ENCODE measurements at places on chromosomes 5 and 9.

DNA sequence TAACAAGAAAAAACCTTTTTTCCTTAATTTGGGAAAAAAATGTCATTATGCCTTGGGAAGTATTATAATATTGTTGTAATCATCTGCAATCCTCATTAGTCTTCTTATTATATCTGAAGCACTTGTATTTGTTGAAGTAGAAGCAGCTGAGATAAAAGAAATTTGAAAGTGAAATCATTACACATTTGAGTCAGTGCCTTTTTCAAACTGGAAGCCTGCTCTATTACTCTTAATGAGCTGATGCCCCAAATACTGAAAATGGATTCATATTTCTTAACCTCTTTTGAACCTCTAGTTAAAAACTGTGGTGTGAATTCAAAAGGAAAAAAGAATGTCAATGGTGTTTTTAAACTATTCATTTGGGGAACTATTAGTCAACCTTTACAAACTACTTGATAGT lies 1027.7 kb downstream of the NR2F1-AS1 start:
- DNase-seq: no peak

DNA sequence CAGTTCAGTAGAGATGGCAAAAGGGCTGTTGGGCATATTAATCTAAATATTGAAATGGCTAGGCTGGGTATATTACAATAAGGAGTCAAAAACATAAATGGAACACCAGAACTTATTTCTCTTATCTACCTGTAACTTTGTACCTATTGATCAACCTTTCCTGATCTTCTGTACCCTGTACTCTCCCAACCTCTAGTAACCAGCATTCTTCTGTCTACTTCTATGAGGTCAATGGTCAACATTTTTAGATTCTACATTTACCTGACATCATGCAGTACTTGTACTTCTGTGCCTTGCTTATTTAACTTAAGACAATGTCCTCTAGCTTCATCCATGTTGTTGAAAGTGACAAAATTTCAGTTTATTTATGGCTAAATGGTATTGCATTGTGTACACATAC lies 467.3 kb downstream of the TAF11L14 start:
- no peak for DNase-seq

DNA sequence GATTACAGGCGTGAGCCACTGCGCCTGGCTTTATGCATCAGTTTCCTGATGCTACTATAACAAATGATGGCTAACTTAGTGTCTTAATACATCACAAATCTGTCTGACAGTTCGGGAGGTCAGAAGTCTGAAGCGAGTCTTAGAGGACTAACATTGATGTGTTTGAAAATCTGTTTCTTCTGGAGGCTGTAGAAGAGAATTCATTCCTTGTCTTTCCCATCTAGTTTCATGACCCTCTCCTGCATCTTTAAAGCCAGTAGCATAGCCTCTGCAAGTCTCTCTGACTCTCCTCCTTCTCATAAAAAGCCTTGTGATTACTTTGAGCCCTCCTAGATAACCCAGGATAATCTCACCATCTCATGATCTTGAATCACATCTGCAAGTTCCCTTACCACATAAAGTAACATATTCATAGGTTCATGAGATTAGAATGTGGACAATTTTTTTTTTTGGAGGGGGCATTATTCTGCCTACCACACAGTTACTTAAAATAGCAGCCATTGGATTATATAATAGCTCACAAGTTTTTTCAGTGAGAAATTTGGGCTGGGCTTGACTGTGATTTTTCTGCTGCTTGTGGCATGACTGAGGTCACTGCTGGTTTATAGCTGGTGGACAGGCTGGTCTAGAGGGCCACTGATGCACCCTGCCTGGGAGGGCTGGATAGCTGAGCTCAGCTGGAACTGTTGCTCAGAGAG lies 134.8 kb downstream of the FBXL7 start:
- no peak for DNase-seq

GRCh38 chr5:72291601-72292000 lies 28.4 kb downstream of the MRPS27 start:
- DNase-seq: no peak

DNA sequence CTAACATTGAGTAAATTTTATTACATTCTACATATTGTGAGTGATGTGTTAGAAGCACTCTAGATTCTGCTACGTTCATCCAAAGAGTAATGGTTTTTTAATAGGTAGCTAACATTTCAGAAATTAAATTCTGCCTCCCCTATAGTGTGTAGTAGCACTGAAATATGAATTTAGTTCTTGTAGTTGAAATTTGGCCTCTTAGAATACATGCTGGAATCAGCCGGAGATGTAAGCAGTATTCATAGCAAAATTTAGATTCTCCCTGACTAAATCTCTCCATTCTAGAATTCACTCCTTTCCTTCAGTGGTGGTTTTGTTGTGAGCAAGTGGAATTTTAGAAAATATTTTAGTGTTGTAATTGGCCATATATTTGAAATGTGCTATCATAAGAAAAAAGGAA lies 799.9 kb upstream of the CDH10 start:
- DNase-seq: no peak

DNA sequence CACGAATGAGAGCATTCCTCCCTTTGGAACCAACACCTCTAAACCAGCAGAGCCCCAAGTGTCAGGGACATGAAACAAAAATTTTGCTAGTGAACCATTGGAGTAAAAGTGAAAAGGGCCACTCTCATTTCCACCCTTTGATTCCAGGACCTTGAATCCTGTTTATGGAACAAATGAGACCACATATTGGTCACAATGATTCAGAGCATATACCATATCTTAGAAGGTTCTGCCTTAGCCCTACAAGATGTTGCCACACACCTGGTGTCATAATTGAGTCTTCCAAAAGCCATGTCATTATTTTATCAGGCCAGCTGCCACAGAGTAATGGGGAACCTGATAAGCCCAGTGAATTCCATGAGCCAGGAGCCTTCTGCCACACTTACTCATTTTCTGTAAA lies 66.3 kb upstream of the ZBTB43 start:
- DNase-seq: no peak

DNA sequence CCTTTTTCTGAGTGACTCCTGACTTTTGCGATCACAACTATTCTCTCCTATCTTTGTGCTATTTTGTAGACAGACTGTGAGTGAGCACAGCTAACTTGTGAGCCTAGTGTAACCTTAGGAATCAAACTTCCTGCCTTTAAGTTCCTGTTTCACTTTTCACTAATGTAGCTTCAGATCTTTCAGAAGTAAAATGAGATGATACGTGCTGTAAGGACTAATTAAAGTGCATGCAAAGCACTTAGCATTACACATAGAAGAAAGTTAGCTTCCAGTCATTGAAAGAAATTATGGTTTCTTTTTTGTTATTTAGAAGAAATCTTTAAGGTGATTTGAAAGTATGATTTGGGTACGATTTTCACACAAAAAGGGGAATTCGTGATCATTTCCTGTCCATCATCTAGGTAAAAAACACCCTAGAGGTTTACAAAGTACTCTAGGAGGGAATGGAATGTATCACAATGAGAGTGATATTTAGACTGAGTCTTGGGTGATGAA lies 122.7 kb downstream of the ST8SIA4 start:
- DNase-seq: no peak

- DNase-seq: no peak
Measured at GRCh38 chr5:168796593-168797580, 217.7 kb upstream of the PANK3 start.

DNA sequence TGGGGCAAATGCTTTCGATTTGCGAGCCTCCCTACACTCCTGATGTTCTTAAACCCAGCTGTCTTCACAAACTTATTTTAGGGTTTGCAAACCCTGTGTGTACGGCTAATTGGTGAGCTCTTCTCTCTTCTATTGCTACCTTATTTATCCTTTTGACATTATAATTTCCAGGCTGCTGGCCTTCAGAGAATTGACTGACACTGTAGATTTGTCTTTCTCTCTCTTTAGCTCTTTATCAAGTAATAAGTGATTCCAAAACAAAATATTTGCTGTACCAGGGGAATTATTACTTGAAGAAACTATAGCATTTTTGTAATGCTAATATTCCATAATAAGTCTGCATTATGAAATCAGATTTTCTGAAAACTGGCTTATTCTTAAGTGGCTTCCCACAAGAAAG lies 92.5 kb downstream of the NPR3 start:
- DNase-seq: no peak

DNA sequence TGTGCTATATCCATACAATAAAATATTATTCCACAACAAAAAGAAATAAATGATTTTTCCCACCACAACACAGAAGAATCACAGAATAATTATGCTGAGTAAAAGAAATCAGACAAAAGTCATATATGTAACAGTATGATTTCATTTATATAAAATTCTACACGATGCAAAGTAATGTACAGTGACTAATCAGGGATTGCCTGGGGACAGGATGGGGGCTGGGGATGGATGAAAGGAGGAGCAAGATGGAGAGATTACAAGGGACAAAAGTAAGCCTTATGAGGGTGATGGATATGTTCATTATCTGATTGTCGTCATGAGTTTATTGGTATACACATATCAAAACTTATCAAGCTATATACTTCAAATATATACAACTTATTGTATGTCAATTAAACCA lies 154.0 kb downstream of the FBN2 start:
- no peak for DNase-seq

GRCh38 chr9:93061260-93061751 lies 2.8 kb downstream of the SUSD3 start:
- DNase-seq: no peak

DNA sequence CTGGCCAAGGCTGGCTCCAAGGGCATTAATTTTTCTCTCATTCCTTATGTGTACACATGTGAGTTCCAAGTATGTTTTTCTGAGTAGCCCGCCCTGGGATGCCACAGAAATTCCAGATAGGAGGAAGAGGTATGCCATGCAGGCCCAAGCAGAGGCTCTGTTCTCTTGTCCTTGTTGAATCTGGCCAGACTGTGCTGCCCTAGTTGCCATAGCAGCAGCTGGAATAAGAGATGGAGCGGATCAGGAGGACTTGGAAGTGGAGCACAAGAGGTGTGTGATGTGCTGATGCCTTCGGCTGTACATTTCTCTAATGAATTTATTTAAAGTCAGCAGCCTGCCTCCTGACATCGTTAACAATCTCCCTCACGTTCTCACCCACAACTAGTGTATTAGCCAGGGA lies 235.6 kb upstream of the RPS23 start:
- DNase-seq: no peak

- DNase-seq: peak; percentile 13
Measured at GRCh38 chr5:90932052-90932699, 373.6 kb downstream of the ADGRV1 start.

- DNase-seq: no peak
Measured at GRCh38 chr9:130490981-130491380, 46.2 kb downstream of the ASS1 start.

GRCh38 chr9:99823681-99824377 lies 2.1 kb downstream of the NR4A3 start:
- peak; percentile 88 for DNase-seq

DNA sequence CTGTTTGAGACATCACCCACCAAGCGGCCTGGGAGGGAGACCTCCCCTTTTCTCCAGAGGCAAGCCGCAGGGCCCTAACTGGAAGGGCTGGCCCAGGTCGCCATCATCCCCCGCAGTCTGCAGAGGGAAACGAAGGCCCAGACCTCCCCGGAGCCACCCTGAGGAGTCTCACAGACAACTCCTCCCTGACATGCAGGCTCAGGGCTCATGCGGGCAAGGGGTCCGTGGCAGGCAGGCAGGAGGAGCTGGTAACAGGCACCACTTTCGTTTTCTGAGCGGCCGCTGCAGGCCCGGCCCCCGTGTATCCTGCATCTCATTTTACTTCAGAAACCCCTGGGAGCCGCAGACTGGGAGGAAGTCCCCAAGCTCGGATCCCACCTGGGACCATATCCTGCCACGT lies 192.0 kb upstream of the PPP1R26 start:
- no peak for DNase-seq

- DNase-seq: no peak
Measured at GRCh38 chr9:89489548-89490530, 8.1 kb downstream of the SEMA4D start.

DNA sequence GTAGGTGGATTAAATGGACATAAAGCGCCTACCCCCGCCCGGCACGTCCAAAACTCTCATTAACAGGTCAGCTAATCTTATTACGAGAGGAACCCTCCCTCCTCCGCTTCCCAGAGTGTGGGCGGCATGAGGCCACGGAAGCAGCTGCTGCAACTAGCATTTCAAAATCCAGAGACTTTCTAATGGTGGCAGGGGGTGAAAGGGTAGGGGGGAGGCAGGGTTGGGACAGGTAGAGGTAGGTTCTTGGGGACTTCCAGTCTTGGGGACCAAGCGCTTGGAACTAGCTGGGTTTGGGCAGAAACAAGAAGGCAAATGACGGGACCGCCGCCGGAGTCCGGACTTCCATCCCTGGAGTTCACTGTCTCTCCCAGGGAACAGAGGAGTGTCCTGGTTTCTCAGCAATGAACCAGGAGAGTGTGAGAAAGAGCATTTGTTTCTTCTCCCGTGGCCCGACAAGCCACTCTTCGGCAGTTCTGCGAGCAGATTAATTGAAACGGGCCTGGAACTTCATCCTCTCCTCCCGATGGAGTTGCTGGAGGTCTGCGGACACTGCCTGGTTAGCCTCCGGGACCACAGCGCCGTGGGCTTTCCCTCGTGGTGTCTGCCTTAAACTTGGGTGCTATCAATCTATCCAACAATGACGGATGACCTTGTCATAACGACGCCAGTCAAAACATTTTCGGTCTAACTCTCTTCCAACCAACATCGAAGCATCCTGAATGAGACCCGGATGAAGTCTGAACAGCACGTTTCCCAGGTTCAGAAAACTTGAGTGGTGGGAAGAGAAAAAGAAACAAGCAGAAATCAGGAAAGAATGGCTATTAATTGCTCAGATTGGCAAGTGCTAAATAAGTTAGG lies 1.6 kb upstream of the PRDM6 start:
- DNase-seq: no peak

GRCh38 chr5:169299663-169300467 lies 1.1 kb downstream of the SLIT3 start:
- DNase-seq: no peak

DNA sequence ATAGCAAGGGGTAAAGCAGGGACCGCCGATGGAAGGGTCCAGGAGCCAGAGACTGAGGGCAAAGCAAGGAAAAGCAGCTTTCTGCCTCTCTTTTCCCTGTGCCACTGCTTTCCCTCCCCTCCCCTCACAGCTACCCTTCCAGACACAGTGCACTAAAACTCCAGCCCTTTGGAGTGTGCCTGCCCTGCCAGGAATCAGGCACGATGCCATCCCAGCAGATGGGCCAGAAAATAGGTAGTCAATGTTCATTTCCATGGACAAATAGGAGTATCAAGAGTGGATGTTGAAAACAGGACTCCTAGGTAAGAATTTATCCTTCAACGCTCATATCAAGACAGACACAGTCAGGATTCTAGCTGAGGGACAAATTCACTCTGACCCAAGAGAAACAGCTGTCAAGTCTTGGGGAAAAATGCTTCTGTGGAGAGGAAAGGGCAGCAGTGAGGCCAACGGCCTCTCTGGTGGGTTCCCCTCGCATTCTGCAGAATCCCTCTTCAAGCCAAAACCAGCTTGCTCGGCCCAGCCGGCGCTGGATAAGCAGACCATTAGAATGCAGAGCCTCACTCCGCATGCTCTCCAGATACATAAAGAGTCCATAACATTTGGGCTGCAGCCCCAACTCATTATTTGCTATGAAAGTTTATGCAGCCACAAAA lies 138.0 kb downstream of the CAAP1 start:
- no peak for DNase-seq

- peak; percentile 55 for DNase-seq
Measured at GRCh38 chr9:135864447-135865049, 42.8 kb downstream of the CAMSAP1 start.

- no peak for DNase-seq
Measured at GRCh38 chr9:27212621-27213020, 84.3 kb downstream of the EQTN start.

- no peak for DNase-seq
Measured at GRCh38 chr9:95584176-95584575, 67.4 kb upstream of the PTCH1 start.

- no peak for DNase-seq
Measured at GRCh38 chr5:35246411-35246810, 16.1 kb upstream of the PRLR start.
